Astrocyte of the spinal cord (primary cell): ENCODE measurements at places on chromosomes 1 and 21.
A peak's percentile ranks its signal among the peaks of the same experiment; 100 is the strongest.

- DNase-seq: no peak
Observed at GRCh38 chr1:31122101-31122735, 56.7 kb upstream of the PUM1 start.

DNA sequence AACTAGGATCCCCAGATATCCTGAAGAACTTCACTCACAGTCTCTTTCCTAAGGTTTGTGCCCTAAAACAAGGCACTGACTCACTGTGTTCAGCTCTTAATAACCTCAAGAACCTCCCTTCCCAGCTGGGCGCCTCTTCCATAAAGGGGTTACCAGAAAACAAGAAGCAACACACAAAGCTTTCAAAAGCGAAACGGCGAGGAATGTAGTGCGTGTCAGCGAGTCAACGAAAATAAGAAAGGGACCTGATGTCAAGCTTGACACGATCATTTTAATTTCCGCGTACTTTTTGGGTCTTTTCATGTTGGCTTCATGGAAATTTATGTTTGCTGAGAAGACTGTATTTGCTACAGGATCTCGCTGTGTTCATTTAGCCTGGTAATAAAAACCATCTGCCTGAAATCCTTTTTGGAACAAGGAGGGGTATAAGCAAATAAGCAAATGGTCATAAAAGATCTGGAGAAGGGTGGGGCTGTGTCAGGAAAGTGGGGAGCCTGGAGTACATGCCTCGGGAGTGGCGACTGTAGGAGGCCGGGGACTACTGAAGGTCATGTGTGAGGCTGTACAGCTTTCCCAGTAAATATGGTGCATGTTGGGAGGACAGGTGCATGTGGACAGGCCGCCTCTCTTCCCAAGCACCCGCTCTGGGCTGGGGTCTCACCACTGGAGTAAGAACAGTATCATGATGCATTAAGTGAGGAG is 11.4 kb upstream of the CLDN14 start:
- peak; percentile 86 for DNase-seq

GRCh38 chr1:110524311-110525248 is 5.6 kb upstream of the KCNA10 start:
- DNase-seq: peak; percentile 6

DNA sequence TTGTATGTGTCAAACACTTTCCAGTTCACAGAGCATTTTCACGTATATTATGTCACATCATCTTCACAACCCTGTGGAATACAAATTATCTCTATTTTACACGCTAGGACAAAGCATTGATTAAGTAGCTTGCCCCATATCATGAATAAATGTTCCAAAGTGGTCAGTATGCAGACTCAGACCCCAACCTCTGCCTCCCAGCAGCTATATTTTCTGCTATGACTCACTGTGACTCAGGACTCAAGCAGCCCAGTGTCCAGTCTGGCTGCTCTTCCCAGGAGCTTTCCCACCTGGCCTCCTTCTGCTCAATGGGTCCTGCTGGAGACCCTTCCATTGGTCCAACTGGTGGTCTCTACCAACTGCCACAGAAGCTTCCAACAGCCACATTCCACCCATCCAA is 56.0 kb upstream of the RAP1A start:
- peak; percentile 79 for DNase-seq

- peak; percentile 89 for DNase-seq
Observed at GRCh38 chr1:16139473-16139962, 16.4 kb downstream of the EPHA2 start.

DNA sequence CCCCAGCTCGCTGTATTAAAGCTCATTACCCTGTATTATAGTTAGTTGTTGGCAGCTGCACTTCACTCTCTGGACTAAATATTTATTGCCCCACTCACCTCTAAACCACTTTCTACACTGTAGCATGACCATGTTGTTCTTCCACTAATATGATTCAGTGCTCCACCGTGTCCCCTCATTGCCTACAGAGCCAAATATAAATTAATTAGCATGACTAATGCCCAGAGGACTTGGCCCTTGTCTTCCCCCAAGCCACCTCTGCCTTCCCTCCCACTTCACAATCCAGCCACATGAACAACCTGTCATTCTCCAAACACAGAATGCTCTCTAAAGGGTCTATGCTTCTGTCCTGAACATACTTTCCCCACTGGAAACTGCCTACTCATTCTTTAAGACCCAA is 276.5 kb downstream of the PLPP3 start:
- DNase-seq: no peak

DNA sequence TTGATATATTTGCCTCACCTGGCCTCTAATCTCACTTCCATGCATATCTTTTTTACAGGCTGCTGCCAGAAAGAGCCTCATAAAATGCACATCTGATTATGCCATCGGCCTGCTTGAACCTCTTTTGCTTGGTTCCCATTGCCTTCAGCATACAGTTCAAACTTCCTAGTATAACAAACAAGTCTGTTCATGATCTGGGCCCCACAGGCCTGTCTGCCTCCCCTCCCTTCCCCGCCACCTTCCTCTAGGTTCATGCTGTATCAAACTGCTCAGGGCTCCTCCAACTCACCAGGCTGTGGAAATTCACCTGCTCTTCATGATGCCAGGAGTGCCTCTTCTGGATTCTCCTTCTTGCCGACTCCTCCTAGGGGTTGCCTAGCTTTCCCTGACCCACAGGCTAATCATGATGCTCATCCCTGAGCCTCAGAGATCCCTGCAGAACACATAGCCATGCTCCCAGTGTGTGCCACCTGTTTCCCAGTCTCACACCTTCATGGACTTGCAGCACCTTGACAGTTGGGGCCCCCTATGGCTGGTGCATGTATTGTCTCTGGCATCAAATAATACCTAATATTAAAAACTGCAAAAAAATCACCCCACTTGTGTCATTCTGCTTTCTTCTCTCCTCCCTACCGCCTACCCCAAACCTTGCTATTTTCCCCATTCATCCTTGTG is 33.7 kb upstream of the CD2 start:
- no peak for DNase-seq

DNA sequence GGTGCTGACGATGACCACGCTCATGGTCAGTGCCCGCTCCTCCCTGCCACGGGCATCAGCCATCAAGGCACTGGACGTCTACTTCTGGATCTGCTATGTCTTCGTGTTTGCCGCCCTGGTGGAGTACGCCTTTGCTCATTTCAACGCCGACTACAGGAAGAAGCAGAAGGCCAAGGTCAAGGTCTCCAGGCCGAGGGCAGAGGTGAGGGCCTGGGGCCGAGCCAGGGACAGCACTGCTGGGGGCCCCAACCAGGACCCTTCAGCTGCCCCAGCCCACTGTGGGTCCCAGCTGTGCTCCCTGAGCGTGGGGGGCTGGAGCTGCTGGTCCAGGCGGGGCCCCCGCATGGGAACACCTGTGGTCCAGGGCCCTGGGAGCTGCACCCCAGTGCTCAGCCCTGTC is 10.4 kb downstream of the GABRD start:
- DNase-seq: no peak

GRCh38 chr21:29194342-29194741 is 63.9 kb downstream of the MAP3K7CL start:
- no peak for DNase-seq

DNA sequence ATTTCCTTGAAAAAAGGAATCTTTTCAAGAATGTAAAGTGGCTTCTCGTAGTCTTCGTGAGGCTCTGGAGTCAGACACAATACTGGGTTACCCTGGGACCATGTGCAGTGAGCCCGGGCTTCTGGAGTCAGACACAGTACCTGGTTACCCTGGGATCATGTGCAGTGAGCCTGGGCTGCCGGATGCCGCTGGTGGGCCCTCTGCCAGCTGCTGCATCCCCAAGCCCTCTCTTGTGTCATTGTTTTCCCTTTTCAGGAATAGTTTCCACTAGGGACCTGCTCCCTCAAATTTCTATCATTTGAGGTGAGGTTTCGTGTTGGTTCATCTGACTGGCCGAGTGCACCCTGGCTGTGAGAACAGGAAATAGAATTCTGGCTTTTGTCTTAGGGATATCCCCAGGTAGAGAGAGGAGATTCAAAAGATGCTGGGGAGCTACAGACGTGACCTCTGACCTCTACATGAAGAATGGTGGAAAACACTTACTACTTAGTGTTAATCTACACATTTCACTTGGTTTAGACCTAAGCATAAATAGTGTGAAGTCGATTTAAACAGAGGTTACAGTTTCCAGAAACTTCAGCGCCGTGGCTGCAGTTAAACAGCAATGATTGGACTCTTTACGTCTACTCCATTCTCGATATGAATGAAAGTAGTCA is 10.6 kb downstream of the ADARB1 start:
- DNase-seq: no peak

GRCh38 chr1:224065455-224065854 is 48.5 kb upstream of the FBXO28 start:
- peak; percentile 67 for DNase-seq

GRCh38 chr1:42165511-42166210 is 1.1 kb upstream of the GUCA2A start:
- DNase-seq: peak; percentile 32
